ENCODE measurements at places on chromosomes 3 and 15.

- DNase-seq: no peak
These were observed 10.4 kb downstream of the INO80 start for GRCh38 chr15:41105348-41106334.

- DNase-seq: no peak
These were observed 61.1 kb downstream of the XXYLT1 start for GRCh38 chr3:195209847-195210265.

GRCh38 chr3:111538681-111539083, 3.3 kb upstream of the CD96 start:
- no peak for DNase-seq

DNA sequence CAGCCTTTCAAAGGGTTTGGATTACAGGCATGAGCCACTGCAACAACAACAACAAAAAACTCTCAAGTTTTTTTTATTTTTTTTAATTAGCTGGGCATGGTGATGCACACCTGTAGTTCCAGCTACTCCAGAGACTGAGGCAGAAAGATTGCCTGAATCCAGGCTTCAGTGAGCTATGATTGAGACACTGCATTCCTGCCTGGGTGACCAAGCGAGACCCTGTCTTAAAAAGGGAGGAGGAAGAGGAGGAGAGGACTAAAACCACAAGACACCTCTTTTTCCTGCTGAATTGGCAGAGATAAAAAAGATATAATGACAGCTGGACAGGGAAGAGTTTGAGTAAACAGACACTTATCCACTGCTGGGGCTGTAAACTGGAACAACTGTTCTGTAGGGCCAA, 22.7 kb upstream of the CHRNB4 start:
- no peak for DNase-seq

GRCh38 chr3:10142707-10143560, 1.4 kb downstream of the VHL start:
- DNase-seq: no peak

- peak; percentile 22 for DNase-seq
These were observed 61.1 kb upstream of the GPD1L start for GRCh38 chr3:32045091-32045915.

GRCh38 chr3:62570888-62571287, 197.5 kb upstream of the FEZF2 start:
- no peak for DNase-seq

DNA sequence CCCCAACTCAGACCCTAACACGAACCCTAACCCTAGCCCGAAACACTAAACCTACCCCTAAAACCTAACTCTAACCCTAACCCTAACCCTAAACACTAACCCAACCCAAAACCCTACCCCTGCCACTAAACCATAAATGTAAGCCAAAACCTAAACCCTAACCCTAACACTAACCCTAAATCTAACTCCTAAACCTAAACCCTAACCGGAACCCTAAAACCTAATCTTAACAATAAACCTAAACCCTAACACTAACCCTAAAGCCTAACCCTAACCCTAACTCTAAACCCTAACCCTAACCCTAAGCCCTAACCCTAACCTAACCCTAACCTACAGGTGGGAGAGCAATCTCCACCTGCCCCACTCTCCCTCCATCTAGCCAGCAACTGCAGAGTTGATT, 152.3 kb downstream of the OR4M2 start:
- no peak for DNase-seq

DNA sequence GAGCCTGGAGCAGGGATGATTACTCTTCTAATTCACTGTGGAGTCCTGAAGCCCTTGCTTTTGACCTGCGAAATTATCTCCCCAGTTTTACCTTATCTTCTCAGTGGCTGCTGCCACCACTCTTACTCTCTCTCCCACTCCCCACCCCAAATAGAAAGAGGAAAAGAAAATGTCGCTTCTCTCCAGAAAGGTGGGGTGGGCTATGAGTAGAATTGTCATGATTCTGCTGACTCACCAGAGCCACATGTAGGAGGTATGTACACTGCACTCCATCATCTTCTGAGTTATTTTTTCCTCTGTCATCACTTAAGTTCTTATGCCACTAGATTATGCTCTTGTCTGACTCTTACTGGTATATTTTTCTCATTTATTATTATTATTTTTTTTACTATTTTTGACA, 43.9 kb upstream of the TMEM158 start:
- DNase-seq: no peak

DNA sequence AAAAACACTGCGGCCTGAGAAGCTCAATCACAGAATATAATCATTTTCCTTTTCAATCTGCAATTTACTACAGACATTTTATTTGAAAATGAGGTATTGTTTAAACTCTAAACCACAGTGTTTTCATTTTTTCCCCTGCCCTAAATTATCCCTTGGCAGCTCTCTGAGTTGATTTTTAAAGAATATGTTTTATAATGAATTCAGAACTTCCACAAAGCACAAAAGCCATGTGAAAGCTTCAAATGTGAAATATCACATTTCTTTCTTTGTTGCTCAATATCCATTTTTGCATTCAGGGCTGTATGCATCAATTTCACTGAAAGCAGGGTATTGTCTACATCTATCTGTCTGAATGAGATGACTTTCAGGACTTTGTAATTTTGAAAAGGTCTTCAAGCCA, 813.6 kb upstream of the ALCAM start:
- no peak for DNase-seq

DNA sequence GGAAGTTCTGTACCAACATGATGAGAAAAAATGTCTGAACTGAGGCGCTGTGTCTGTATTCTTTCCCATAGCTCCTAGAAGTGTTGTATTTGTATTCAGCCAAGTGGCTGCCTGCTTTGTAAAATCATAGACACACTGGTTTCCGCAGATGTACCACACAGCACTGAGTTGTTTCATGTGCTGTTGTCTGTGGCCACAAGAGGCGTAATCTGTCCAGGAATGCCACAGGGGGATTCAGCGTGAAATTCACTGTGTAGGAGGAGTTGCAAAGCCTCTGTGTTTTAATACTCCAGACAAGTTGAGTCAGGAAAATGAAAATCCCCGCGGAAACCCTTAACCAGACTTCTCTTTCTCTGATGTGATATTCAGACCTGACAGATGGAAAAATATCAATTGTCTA, 462.2 kb downstream of the NSUN3 start:
- DNase-seq: no peak

- no peak for DNase-seq
These were observed 196.7 kb downstream of the PDE8A start for GRCh38 chr15:85178308-85178707.

GRCh38 chr3:173825730-173826129, 428.2 kb downstream of the NLGN1 start:
- DNase-seq: no peak

DNA sequence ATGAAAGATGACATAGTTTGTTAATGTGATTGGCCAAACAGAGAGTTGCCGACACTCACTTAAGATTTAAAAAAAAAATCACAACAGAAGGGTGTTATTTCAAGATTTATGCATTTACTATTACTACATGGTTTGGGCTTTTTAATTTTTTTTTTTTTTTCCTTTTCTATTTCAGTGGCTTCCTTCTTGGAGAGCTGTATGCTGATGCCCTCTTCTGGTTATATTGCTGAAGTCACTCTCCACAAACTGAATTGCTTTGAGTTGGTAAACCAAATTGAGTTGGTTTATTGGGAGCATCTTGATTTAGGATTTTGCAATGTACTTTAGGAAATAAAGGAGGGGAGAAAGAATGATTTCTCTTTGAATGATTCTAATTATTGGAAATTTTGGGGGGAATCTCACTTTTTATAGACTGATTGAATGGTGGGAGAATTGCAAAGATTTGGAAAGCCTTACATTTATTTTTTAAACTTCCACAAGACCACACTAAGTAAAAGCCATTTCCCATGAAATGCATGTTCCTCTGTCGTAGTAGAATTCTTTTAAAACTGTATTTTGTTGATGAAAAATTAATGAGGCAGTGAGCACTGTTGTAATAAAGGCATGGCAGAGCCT, 186.6 kb upstream of the FEZF2 start:
- DNase-seq: no peak

- DNase-seq: no peak
These were observed 142.3 kb upstream of the STRIT1 start for GRCh38 chr3:155435821-155436220.

DNA sequence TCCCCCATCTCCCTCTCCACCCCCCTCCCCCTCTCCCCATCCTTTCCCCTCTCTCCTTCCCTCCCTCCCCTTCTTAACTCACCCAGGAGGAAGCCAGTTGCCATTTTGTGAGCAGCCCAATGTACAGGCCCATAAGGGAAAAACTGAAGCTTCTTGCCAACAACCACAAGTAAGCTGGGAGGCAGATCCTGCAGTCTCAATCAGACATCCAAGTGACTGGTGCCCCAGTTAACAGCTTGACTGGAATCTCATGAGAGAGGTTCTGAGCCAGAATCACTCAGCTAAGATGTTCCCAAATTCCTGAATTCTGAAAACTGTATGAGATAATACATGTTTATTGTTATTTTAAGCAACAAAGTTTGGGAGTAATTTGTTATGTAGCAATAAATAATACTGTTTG, 90.7 kb downstream of the C3orf70 start:
- DNase-seq: no peak

- DNase-seq: no peak
These were observed 29.1 kb downstream of the PLXND1 start for GRCh38 chr3:129577366-129577765.

- DNase-seq: no peak
These were observed 98.2 kb upstream of the AGTR1 start for GRCh38 chr3:148599481-148599880.

DNA sequence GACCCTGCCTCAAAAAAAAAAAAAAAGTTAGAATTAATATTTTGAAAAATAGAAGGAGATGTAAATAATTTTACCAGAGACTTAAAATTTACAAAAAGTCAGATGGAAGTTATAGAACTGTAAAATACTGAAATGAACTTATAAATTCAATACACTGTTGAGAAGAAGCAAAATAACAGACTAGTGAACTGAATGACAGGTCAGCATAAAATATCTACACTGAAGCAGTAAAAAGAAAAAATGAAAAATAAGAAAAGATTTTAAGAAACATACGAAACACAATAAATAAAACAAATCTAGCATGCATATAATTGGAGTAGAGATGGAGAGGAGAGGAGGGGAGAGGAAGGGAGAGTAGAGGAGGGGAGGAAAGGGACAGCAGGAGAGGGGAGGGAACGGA, 33.3 kb upstream of the TP63 start:
- no peak for DNase-seq

DNA sequence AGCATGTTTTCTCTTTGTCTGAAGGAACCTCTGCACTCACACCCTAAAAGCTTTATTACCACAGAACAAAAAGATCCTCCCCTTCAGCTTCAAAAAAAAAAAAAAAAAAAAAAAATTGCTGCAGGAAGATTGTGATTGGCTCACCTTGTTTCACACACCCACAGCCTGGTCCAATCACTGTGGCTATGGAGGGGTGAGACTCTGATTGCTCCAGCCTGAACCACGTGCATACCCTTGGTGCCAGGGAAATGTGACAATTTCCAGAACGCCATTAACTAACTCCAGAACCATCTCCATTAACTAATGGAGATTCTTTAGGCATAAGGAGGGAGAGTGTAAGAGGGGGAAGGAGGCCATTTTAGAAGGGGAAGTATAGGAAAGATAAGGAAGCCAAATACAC, 106.5 kb upstream of the CRBN start:
- no peak for DNase-seq

DNA sequence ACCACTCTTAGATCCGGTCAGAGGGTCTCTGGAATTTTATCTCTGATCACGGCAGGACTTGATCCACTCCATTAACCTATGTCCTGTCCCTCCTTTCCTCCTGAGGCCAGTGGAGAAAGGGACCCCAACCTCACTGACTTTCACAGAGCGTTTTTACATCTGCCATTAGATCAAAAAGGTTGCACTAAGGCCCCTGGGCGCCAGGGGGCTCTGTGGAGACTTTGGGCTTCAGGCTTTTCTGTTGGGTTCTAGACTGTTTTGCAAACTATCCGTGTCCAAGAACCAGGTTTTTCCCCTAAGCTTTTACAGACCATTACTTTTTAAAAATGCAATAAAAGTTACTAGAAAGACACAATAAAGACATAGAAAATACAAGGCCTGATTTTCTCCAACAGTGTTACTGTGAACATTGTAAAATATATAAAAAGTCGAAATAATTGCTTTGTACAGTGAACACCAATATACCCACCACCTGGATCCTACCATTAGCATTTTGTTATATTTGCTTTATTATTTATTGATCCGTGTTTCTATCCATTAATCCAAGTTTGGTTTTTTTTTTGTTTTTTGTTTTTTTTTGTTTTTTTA, 159.7 kb downstream of the POLR2M start:
- peak; percentile 40 for DNase-seq

GRCh38 chr3:22594990-22595389, 608.1 kb upstream of the UBE2E2 start:
- DNase-seq: no peak

- no peak for DNase-seq
These were observed 304.1 kb upstream of the EPHA6 start for GRCh38 chr3:96510334-96510733.

Measured in SW 1271 (cell line).